ENCODE measurements at places on chromosomes 1 and 21.
A peak's percentile ranks its signal among the peaks of the same experiment; 100 is the strongest.

GRCh38 chr1:67300561-67300960 lies 7.1 kb upstream of the IL12RB2 start:
- no peak for DNase-seq

DNA sequence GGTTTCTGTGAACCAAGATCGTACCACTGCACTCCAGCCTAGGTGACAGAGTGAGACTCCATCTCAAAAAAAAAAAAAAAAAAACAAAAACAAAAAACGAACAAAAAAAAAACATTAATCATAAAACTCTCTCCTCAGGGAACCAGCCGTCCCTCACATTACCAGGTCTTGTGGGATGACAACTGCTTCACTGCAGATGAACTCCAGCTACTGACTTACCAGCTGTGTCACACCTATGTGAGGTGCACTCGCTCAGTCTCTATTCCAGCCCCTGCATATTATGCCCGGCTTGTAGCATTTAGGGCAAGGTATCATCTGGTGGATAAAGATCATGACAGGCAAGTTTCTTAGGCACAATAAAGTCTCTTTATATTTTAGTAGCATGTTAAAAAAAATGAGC lies 32.3 kb upstream of the AGO1 start:
- no peak for DNase-seq

DNA sequence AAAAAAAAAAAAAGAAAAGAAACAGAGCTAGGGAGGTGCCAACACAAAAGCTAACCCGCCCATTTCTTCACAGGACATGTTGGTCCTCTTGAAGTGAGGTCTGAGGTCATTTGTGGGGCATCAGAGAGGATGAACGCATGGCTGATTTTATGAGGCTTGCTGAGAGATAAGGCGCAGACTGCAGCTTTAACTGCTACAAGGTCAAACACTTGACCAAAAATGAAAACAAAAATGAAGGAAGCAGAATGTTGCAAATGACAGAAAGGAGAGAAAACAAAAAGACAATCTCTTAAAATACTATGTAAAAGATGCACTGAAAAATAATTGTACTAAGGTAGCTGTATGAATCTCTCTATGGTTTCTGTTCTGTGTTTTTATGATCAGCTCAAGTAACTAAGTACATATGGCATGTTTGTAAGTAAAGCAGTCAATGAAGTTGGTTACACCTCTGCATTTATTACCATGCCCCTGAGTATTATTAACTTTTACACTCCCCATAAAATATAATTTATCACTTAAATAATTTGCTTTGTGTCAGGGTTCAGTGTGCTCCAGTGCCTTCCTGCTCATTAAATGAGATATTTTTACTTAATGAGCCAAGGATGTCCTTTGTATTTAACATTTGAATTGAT lies 249.1 kb upstream of the NR5A2 start:
- no peak for DNase-seq

DNA sequence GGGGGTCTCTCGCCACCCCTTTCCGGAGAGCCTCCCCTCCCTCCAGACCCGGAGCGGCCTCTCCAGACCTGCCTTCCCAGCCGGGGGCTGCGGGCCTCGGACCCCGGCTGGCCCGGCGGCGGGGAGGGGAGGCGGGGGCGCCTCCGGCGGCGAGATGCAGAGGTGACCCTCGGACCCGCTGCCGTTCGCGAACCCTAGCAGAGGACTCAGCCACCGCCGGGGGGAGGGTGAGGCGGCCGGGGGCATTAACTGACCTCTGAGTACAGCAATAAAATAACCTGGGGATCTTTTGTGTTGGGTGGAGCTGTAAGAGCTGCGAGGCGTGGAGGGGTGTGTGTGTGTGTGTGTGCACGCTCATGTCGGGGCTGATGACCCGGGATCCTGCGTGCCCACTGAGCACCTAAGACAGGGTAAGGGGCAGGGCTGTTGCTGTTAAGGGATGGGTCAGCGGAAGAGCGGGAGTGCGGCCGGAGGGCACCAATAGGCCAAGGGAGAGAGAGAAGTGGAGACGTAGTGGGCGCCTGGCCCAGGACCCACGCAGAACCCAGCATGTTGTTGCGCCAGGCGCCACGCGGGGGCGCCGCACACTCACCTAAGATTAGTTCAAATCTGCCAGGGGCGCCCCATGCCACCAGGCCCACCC lies 6.3 kb downstream of the HAPLN2 start:
- DNase-seq = no peak

GRCh38 chr1:14570514-14570913 lies 28.0 kb upstream of the KAZN start:
- no peak for DNase-seq

GRCh38 chr1:90396917-90397316 lies 320.2 kb downstream of the BARHL2 start:
- no peak for DNase-seq

DNA sequence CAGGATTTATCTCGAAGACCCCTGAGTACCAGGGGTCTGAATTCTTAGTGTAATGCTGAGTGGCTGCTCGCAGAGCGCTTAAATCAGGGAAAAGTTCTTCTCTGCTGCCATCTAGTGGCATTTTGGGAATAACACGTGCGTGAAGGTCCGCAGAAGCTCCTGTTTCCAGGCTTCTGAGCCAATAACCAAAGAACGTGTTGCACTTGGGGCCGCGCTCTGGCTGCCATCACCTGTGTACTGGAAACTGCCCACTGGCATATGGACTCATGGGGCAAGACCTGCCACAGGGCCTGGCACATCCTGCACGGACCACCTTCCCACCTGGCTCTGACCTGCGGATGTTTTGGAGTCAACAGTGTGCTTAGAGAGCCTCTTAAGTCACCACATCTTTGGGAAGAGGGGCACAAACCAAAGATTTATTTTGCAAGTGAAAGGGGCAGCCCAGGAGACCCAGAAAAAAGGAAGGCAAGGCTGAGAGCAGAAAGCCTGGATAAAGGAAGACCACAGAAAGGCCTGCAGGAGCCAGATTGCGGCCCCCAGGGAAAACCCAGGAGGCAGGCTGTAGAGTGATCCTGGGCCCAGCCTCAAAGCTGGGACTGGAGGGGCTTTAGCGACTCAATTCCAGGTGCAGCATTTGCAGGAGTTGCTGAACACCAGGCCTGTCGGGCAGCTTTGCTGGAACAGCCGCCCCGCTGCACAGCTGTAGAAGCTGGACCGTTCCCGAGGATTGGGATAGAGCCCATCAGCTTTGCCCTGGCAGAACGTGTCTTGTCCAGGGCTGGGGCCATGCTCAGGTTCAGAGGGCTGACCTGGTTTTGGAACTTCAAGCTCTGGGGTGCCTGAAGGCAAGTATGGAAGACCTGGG lies 13.0 kb downstream of the CHIT1 start:
- DNase-seq = peak; percentile 49
